ENCODE measurements at places on chromosomes 16 and 17.

DNA sequence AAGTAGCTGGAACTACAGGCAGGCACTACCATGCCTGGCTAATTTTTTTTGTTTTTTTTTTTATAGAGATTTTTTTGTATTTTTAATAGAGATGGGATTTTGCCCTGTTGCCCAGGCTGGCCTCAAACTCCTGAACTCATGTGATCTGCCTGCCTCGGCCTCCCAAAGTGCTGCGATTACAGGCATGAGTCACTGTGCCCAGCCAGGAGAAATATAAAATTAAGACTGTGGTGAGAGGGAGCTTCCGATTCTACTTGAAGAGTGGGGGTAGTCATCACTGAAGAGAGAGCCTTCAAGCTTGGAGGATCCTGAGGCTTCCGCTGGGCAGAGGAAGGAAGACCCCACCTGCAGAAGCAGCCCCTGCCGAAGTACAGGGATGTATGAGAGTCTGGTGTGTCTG is 34.4 kb upstream of the RGS9 start:
- no peak for DNase-seq

DNA sequence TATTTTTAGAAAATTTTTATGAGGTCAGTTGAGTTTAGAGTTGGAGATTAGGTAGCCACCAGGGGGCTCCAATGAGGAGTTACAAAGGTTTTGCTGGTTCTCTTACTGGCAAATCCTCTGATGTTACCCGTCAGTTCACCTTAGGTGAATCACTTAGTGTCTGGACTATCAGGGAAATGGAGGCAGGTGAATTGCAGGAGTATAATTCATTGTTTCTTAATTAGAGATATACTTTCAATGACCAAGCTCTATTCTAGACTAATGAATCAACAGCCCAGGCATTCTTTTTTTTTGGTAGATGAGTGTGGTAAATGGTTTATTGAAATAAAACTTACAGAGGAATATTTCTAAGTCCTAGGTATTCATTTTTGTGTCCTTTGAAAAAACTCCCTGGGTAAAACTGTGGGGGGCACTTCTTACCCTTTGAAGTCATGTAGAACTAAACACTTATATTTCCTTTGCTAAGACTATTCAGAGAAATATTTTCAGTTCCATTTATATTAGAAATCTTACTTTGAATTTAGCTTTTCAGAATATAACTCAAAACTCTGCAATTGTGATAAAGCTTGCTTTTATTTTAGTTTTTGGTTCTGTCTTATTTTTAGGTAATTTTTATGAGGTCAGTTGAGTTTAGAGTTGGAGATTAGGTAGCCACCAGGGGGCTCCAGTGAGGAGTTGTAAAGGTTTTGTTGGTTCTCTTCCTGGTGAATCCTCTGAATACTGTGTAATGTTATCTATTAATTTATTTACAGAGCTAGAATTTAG is 17.7 kb downstream of the PSMD11 start:
- DNase-seq: peak; percentile 63

DNA sequence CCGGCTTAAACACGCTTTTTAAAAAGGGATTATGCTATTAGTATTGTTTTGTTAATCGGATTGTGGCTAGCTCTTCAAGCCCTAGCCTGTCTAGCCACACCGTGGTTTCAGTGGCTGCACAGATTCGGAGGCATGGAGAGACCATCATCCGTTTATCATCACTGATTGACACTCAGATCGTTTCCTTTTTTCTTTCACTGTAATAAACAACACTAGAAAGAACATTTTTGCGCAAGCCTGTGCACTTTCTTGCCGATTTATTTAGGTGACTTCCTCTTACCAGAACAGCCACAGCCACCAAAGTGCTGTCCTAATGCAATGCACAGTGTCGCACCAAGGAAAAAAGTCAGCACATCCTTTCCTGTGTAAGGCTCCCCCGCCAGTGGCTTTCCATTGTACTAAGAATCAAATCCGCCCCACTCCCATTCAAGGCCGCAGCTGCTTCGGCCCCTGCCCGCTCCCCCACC is 78.2 kb downstream of the CRISPLD2 start:
- no peak for DNase-seq

- no peak for DNase-seq
Measured at GRCh38 chr17:39579318-39580081, 28.2 kb downstream of the NEUROD2 start.

- peak; percentile 77 for DNase-seq
Measured at GRCh38 chr17:49438436-49439278, 24.0 kb upstream of the PHB1 start.

DNA sequence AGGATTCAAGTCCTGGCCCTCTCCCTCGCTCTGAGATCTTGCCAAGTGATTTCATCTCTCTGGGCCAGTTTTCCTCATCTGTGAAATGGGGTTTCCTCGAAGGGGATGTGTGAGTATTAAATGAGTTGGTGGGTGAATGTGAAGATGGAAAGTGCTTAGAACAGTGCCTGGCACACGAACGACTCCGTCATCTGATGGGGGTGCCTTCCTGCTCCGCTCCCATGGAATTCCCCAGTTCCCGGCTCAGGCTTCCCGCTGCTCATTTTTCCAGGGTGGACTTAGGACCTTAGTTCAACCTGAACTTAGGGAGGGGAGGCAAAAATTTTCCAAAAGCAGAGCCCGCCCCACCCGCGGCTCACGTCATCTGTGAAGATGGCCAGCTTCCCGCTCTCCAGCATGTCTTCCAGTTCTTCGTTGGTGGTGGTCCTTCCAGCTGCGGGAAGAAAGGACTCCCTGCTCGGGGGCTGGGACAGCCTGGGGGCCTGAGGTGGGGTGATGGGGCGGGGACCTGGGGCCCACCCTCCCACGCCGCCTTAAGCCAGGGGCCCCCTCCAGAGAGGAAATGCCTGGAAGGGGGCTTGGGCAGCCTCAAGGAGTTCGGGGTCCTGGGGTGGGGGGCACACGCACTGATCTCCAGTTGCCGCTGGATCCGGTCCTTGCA is 11.4 kb downstream of the HSD3B7 start:
- DNase-seq: no peak

DNA sequence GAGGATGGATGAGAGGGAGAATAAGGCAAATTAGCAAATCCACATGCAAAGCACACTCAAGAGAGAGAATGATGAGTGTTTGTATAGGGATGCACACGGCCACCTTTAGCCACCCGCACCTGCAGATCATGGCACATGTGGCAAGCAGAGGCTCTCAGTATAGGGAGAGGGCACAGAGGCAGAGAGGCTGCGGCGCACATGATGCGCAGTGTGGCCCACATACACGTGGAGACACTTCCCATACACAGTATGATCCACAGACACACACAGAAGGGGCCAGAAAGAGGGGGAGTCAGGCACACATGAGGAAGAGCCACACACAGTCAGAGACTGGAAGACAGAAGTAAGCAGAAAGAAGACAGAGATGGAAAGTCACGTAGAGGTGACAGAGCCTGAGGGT is 6.5 kb upstream of the CHD3 start:
- no peak for DNase-seq

DNA sequence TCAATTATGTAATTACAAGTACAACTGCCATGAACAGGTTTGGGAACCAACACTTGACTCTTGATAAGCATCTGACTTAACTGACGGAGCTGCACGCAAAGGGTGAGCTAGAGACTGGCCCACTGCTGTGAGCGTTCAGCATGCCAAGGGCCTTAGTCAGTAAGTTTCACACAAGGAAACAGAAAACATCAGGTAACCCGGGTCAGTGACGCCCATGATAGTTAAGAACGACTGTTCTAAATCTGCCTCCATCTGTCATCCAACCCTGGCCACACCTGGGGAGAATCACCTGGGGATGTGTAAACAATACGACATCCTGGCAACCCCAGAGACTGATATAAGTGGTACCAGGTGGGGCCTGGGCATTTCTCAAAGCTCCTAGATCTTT is 12.3 kb downstream of the SMIM5 start:
- DNase-seq: no peak

DNA sequence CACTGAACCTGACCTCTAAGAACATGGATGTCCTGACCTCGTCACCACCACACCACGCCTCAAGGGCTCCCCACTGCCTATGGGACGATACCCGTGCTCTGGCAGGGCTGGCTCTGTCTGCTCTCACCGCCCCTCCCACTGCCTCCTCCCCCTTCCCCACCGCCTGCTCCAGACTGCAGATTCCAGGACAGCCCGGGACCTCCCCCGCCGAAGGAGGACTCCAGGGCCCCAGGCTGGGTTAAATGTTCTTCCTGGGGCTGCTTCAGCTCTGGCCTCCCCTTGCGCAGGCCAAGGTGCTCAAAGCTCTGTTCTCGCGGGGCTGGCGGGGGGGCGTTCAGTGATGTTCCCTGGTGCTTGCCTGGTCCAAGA is 3.1 kb downstream of the NPW start:
- DNase-seq: no peak

DNA sequence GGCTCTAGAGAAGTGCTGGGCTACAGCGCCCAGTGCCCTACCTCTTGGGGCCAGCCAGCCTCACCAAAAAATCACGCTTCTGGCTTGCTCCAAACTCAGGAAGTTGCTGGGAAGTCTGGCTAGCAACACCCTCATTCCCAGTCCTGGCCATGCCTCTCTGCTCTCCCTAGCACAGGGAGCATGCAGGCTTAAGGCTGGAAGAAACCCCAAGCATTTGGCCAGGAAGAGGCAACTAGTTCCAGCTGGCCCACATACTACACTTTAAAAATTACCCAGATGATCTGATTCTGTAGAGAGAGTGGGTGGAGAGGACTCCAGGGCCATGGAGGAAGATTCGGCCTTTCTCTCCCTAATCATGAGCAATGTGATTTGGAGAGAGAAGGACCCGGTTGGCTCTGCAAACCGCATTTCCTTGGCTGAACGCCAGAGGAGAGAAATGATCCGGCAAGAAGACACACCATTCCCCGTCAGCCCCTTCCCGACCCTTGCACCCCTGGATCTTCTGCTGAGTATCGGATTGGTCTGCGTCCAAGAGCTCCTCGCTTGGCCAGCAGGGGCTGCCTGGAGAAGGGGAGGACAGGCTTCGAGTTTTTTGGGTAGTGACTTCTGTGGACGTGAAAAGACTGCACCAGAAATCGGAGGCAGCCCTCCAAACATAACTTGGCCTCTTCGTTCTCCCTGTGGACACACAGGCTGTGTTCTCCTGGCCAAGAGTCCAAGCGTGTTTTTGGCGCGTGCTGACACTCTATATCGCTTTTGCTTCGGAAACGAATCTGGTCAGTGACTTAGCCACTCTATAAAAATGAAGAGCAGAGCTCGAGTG is 406.3 kb downstream of the WWOX start:
- DNase-seq: no peak

- DNase-seq: no peak
Measured at GRCh38 chr16:49704586-49705155, 151.2 kb downstream of the ZNF423 start.

DNA sequence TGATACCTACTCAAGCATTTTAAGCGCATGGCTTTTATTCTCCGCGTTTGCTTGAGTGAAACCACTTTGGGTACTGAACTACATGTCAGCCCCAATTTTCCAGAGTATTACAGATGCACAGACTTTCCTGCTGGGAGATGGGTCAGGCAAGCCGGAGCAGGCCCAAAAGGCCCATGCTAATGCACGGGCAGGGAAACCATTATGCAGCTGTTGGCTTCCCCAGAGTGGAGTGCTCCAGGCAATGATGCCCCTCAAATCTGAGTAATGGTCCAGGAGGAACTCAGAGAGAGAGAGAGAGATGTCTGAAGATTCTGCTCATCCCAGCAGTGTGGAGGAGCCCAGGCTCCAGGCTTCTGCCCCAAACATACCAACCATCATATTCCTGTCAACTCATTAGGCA is 80.2 kb downstream of the CDH11 start:
- no peak for DNase-seq

DNA sequence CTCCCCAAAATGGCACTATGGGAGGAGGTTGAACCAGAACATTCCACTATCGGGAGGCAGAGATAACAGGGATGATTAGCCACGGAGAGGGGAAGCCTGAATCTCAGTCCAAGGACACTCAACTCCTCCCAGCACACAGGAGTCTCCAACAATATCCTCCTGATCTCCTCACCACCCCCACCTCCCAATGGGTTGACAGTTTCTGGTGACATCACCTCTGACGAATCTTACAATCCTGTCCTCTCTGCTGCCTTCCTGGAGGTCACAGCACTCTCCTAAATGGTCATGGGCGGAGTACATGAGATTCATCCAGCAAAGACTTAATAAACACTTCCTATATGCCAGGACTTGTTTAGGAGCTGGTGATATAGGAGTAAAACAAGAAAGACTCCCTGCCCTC is 80.9 kb downstream of the SLC6A2 start:
- DNase-seq: no peak

DNA sequence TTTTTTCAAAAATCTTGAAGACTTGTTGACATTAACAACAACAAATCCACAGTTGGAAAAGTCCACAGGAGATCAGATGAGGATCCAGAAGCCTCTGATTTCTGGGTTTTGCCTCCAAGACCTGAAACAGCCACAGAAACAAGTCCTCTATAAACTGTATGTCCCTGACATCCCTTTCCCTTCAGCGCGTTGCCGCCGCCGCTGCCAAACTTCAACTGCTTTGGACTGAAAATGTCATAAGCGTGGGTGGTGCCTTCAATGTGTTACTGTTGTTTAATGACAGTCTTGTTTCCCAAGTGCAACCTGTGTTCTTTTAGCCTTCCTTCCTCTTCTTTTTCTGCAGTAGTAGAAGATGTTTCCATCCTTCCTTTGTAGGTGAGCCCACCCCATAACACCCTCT is 334.9 kb downstream of the SHISA9 start:
- DNase-seq: no peak

- DNase-seq: no peak
Measured at GRCh38 chr16:20303012-20303411, 24.3 kb downstream of the GP2 start.

GRCh38 chr17:45906927-45907622 is 12.7 kb downstream of the MAPT start:
- DNase-seq: no peak

DNA sequence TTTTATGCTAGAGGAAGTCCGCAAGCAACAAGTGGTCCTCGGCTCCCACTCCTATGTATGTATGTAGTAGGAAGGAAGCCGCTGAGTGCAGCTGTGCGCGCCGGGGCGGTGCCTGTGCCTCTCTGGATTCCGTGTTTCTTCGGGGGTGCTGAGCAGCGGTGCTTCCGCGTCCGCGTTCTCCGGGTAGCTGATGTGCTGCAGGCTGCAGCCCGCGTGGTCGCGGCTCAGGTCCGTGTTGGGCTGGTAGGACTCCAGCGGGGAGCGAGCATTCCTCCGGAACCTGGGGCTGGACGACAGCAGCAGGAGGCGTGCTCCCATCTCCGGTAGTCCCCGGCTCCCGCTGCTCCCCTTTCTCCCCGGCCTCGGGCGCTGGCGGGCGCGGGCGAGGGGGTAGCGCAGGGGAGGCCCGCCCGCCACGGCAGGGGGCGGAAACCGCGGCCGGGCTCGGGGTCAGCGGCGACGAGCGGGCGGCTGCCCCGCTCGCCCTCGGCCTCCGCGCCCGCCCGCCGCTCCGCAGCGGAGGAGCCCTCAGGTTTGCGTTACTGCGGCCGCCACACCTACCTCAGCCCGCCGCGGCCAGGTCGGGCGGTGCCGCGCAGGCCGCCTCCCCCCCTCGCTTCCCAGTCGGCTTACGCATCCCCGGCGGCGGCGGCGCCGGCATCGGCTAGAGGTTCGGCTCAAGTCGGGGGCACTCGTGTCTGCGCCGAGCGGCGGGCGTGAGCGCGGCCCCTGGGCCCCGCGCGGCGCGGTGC is 487 bp downstream of the C17orf67 start:
- DNase-seq: peak; percentile 33

- DNase-seq: peak; percentile 64
Measured at GRCh38 chr17:10844621-10845387, 6.9 kb upstream of the PIRT start.
